ENCODE measurements at places on chromosomes 6 and 20. TPM values are rescaled to one million over a fixed set of nuclear protein-coding genes. Genes with fewer than 3 reads are reported as not detected.

DNA sequence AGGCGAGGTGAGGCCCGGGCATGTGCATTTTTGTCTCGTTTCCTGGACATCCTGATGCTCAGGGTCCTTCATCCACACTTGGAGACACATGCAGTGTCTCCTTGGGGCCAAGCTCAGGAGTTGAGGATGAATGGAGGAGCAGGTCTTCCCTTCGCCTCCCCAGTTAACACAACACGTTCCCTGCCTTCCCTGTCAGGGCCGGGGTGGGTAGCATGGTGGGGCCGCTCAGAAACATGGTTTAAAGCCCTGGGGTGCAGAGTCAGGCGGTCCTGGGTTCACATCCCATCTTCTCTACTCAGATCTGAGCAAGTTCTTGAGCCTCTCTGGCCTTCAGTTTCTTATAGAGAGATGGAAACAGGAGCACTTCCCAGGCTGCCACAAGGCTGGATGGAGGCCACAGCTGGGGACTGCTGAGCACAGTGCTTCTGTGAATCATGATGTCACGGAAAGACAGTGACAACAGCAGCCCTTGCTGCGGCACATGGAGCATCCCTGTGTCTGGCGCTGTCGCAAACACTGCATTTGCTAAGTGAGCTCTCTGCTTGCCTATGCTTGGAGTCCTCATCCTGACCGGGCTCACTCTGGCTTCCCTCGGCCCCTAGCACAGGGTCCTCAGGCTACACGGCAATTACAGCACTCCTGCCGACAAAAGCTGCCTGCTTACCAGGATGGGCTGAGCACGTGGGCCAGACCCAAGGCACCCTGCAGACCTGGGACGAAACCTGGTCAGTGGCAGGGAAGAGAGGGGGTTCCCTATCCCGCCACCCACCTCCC is 45.6 kb upstream of the STX16 start:
- DNase-seq = peak; percentile 67

DNA sequence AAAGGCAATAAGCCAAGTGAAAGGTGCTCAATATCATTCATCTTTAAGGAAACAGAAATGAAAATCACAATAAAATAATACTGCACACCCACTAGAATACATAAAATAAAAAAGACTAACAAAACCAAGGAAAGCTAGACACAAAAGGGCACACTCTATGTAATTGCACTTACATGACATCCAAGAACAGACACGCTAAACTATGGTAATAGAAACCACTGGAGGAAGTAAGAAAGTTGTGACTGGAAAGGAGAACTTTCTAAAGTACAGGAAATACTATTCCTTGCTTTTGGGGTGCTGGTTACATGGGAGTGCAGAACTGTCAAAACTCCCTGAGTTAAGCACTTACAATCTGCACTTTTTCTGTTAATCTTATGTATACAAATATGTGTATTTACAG is 253.7 kb upstream of the RUNX2 start:
- peak; percentile 9 for DNase-seq

DNA sequence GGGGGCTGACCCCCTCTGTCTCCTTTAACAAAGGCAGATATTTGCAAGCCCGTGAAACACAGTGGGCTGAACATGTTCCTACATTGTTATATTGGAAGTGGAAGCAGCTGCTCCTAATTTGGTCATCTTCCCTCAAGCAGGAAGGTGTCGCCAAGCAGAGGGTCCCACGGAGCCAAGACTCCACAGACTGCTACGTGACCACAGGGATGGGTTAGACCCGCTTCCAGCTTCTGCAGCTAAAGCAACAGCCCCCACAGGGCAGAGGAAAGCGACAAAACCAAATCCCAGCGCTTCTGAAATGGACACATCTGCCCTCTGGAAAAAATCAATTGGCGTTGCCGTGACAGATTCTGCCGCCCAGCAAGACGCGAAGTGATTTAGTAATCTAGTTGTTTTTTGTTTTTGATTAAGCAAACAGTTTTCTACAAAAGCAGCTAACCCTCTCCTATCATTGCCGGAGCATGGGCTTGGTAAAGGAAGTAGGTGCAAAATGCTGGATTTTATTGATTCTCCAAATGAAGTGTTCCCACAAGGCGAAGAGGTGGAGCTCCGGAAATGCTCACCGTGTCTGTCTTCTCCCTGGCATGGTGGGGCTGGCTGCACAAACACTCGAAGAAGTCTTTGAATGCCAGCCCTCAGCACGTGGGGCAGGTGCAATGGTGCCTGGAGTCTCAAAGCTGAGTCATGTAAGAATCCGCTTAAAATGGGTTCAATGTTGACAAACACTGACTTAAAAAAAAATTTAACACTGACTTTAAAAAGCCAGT is 79.4 kb upstream of the FRMD1 start:
- DNase-seq = peak; percentile 41

DNA sequence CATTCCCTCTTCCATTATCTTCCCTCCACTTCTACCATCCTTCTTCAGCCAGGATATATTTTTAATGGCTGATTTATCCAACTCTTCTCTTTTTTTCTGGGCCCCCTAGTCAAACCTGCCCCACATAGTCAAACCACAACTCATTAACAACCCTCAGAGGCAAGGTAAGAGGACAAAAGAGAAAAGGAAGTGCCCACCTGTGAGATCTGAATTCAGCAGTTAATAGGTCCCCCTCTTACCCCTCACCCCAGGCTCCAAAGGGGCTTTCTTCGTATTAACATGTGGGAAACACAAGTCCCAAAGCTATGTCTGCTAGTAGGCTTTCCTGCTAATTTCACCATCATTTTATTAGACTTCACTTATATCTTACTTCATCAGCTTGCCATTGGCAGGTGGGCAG is 44.1 kb upstream of the TSPYL1 start:
- DNase-seq = no peak

DNA sequence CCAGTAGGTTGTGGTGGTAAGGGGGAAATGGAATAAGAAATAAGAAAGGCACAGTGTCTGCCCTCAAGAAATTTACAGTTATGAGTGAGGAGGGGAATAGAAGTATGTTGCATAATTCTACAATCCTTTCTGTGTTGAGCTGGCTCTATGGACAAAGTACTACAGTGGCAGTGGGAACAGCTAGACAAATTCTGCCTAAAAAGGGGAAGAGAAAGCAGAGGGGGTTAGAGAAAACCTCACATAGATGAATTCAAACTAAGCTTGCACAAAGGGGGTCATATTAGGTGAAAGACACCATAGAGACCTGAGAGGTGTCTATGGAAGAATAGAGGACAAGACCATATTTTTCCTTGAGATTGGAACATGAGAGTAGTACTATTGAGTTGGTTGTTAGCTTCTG is 146.9 kb upstream of the VGLL2 start:
- DNase-seq = no peak

The WFDC5 gene
- total RNA-seq = not detected

The FAM184A gene
- total RNA-seq = 7.0 TPM

- no peak for DNase-seq
Measured at GRCh38 chr6:90288404-90288803, 8.2 kb downstream of the BACH2 start.

The KCNK16 gene
- total RNA-seq = not detected

The CPNE5 gene
- total RNA-seq = 4.9 TPM

- DNase-seq = peak; percentile 10
Measured at GRCh38 chr6:89536231-89536630, 102.3 kb downstream of the LYRM2 start.

The EPPIN gene
- not detected for total RNA-seq

- no peak for DNase-seq
Measured at GRCh38 chr6:42791706-42792320, 10.0 kb downstream of the BICRAL start.

The ASIP gene
- total RNA-seq = 0.27 TPM

DNA sequence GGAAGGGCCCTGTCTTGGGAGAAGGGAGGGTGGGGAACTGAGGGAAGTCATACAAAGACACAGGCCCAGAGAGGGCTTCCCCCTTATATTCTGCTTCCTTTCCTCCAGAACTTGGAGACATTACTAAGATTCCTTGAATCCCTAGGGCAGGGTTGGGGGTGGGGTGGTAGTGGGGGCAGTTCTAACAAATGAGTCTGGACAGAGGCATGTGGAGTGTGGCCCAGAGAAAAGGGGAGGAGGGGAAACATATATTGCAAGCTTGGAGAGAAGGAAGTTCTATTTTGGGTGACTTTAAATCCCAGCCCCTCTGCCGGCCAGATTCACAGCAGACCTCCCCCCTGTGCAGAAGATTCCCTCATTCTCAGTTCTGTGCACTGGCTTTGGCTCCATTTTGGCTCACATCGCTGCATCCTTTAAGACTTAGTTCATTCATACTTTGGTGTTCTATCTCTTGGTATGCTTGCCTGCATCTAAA is 43.7 kb downstream of the DAAM2 start:
- DNase-seq = peak; percentile 85

The KIFC1 gene
- 10.5 TPM for total RNA-seq

DNA sequence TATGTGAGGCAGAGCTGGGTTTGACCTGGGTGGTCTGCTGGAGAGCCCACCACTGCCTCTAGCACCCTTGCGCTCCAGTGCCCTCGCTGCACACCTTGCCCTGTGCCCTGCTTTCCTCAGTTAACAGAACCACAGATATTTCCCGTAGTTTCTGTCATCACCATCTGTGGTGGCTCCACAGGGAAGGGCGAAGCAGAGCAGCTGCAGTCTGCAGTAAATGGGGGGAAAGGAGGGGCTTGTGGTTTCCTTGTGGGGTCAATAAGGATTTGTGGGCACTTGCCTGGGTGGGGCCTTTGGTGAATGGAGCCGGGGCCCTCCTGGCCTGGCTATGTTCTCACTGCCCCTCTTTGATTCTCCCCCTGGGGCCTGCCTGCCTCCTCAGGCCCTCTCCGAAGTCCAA is 21.2 kb upstream of the CCDC167 start:
- DNase-seq = no peak

The HTR1E gene
- not detected for total RNA-seq

DNA sequence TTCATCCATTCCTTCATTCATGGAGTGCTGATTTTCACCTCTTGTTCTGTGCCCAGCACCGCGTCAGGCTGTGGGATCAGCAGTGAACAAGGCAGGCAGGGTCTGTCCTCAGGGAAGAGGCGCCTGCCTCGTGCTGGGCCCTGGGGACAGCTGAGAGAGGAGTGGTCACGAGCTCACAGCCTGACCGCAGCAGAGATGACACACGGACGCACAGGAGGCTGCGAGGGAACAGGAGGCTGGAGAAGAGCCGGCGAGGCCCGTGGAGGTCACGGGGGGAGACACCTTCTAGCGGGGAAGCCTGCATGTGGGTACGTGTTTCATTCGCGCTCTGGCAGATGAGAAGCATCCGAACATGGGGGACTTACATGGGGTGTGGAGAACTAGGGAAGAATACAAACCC is 27.5 kb downstream of the PXDC1 start:
- DNase-seq = no peak

- peak; percentile 30 for DNase-seq
Measured at GRCh38 chr6:136669299-136669699, 119.1 kb upstream of the MAP7 start.

- no peak for DNase-seq
Measured at GRCh38 chr6:42368181-42368580, 83.5 kb downstream of the TRERF1 start.

- no peak for DNase-seq
Measured at GRCh38 chr6:170305805-170306323, 694 bp upstream of the FAM120B start.

GRCh38 chr6:11161031-11161956 is 49.8 kb upstream of the ERVFRD-1 start:
- no peak for DNase-seq

DNA sequence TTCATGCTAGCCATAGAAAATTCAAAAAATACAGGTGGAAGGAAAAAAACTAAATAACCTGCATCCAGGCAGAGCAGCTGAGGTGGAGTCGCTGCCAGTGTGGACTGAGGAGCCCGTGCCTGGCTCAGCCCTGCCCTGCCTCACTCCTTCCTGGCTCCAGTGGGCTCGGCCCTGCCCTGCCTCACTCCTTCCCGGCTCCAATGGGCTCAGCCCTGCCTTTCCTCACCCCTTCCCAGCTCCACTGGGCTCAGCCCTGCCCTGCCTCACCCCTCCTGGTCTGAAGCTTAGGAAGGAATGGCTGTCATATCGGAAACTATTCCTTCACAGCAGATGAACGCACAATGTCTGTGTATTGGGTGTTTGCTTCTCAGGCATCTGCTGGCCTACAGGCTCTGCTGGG is 142.1 kb downstream of the SMOC2 start:
- DNase-seq = no peak

- DNase-seq = no peak
Measured at GRCh38 chr6:34793877-34794276, 2.0 kb downstream of the BLTP3A start.

The CAPN11 gene
- 0.18 TPM for total RNA-seq

GRCh38 chr6:13278164-13278563 is 50.2 kb downstream of the TBC1D7 start:
- DNase-seq = no peak

GRCh38 chr6:123908797-123909196 is 105.1 kb downstream of the NKAIN2 start:
- DNase-seq = no peak

DNA sequence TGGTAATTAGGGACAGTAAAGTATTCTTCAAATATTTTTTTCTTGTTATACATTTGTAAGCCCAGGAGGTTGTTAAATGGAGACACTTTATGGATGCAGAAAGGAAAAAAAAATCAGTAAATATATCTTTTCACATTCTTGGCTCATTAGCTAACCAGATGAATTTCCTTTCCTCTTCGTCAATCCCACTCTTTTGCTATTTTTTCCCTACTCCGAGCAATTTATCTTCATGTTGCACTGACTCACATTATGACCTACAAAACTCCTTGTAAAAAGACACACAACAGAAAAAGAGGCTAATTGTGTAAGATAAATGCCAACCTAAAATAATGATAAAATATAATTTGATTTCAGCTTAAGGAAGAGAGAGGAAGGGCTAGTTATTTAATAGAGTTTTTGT is 472.9 kb upstream of the ZNF337 start:
- DNase-seq = no peak

DNA sequence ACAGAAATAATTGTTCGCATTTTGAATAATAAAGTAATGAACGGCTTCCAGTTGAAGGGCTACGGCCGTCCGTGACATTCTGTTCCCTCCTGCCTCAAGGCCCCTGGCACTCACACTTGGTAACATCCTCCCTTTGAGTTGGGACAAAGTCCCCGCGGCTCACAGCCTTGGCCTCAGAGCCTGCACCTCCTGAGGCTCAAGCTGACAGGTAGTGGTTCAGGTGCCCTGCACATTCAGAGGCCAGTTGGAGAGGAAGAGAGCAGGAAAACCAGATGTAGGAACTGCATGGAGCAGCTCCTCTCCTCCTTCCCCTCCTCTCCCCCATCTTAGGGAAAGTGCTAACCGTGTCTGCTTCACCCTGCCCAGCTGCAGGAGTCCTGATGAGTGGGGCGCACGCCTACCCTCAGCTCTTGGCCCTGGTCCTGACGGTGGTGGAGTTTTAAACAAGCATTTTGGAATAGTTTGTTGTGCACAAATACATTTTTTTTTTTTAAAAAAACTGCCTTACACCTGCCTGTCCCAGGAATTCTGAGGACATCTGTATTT is 393.1 kb downstream of the SMOC2 start:
- no peak for DNase-seq

- no peak for DNase-seq
Measured at GRCh38 chr6:131776985-131777384, 30.8 kb upstream of the ENPP1 start.

Measured in muscle of leg (tissue), 16 donors.